ENCODE measurements at places on chromosomes 5 and 9.

- DNase-seq: no peak
Measured at GRCh38 chr9:127614961-127615360, 2.9 kb downstream of the STXBP1 start.

DNA sequence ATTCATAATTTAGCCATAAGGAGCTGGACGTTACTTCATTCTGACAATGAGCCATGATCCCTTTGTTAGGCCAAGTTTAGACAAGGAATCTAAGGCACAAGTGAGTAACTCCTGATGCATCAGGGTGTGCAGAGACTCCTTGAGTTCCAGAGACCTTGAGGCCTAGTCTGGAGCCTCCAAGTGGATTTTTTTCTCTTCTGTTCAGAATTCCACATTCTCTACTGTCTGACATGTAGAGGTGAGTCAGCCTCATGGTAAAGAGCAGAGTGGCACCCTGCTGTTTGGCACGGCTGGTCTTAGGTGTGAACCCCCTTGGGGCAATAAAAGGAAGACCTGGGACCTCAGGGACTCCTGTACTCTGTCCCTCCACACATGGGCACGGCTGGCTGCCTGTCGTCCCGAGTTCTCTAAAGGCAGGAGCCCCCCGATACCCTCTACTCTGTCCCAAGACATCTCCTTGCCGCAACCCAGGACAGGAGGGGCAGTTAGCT, 22.0 kb upstream of the TGFBI start:
- no peak for DNase-seq

DNA sequence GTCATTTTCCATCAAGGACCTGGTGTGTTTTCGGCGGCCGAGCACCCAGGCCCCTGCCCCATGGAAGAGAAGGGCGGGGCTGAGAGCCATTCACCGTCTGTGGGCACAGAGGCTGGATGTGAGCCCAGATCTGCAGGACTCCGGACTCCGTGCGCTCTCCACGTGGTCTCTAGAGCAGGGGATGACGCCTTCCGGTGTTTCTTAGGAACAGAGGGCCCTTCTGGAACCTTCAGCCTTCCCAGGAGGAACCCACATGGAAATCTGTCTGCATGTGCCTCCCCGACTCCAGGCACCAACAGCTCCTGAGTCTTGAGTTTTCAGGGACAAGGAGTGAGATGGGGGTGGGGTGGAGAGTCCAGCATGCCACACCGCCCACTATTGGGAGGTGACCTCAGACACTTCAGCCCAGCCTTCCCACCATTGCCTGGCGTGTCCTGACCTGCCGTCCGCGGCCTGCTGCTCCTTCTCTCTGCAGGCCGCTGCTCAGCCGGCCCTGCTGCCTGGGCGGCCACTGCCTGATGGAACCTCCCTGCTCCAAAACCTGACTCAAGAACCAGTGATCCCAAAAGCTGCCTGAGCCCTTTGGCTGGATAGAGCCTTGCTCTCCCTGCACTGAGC, 2.4 kb upstream of the RXRA start:
- no peak for DNase-seq

- DNase-seq: no peak
Measured at GRCh38 chr5:1173485-1174070, 27.8 kb upstream of the SLC6A19 start.

DNA sequence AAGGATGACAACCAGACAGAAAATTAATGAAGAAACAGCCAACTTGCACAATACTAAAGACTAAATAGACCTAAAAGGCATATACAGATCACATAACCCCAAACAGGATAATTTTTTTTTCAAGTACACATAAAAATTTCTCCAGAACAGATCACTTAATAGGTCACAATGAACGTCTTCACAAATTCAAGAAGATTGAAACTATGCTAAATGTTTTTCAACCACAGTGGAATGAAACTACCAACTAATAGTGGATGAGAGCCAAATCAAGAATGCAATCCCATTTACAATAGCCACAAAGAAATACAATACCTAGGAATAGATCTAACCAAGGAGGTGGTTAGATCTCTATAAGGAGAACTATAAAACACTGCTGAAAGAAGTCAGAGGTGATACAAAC, 145.8 kb downstream of the TMEM232 start:
- no peak for DNase-seq

DNA sequence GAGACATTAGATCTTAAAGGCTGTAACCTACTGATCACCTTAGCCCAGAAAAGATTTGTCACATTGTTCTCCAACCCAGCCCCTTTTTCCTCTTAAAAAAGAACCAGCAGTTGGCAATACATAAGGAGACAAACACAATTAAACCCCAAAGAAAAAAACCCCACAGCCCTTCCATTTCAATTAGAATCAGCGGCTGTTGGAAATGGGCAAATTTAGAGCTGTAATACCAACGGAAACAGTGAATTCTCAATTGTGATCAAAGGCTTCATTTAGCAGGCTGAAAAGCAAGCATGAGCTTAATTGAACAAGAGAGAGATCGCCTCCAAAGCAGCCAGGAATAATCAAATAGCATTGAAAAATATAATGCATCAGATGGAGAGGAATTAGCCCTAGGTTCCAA, 153.6 kb downstream of the FAM114A2 start:
- DNase-seq: no peak

DNA sequence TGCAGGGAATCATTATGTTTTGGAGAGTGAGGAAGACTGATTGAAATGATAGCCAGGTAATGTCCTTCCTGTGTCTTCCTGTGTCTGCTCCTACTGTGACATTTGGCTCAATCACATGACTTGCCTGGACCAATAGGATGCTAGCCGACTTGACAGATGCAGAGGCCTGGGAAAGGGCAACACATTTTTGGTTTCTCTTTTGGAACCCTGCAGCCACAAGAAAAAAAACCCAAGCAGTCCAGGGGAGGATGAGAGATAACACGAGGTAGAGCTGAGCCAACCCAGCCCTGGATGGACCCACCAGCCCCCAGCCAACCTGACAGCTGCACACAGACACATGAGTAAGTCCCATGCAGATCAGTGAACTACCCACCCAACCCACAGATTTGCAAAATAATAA, 256.1 kb upstream of the SMARCA2 start:
- DNase-seq: no peak

DNA sequence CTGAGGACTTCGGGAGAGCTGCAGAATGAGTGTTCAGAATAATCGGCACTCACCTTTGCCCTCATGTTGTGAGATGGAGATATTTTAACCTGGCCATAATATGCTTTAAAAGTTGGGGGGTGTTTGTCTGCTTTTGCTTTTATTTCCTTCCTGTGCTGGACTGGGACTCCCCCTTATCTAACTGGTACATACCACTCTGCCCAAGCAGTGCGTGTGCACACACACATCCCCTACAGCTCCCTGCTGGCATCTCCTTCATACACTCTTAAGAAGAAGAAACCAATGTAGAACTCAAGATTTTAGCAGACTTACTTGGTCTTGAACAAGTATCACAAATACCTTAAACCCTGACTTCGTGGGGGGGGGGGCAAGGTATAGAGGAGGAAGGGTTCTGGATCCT, 146.2 kb upstream of the DMRT1 start:
- no peak for DNase-seq

- no peak for DNase-seq
Measured at GRCh38 chr9:21481470-21482056, 550 bp downstream of the IFNE start.

DNA sequence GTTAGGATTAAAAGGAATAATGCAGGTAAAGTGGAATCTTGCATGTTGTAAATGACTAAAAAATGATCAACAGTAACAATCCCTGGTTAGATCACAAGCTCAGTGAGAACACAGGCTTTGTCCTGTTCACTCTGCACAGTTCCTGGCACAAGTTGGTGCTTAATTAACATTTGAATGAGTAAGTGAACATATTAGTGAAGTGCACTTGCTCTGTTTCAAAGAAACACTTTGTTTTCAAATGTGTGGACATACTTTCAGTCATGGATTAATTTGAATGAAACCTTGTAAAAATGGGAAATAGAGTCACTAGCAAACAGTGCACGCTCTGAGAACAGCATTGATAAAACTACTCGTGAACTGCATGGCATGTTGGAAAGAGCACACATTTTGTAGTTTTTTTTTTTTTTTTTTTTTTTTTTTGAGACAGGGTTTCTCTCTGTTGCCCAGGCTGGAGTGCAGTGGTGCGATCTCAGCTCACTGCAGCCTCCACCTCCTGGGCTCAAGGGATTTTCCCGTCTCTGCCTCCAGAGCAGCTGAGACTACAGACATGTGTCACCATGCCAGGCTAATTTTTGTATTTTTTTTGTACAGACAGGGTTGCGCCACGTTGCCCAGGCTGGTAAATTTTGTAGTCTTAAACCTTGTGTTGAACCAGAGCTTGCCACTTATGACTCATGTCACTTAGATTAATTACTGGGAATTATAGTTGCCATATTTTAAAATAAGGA, 159.9 kb downstream of the LURAP1L start:
- DNase-seq: no peak

GRCh38 chr9:96186591-96187011, 115.4 kb downstream of the HSD17B3 start:
- DNase-seq: no peak

GRCh38 chr5:765948-766631, 18.4 kb downstream of the ZDHHC11B start:
- DNase-seq: no peak

- no peak for DNase-seq
Measured at GRCh38 chr5:1054799-1055775, 46.5 kb downstream of the NKD2 start.

DNA sequence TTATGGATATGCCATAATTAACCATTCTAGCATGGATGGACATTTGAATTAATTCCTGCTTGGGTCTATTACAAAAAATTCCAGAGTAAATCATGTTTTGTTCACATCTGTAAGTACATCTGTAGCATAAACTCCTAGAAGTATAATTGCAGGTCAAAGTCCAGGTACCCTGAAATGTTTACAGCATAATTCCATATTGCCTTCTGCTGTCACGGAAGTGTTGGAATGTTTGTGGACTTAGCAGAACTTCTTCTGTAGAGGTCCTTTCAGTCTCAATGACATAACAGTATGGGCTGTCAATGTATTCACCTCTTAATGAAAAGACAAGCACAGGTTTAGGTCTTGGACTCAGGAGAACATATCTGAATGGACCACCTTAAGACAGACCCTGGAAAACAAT, 1.8 kb downstream of the FAM240B start:
- DNase-seq: no peak

- DNase-seq: no peak
Measured at GRCh38 chr5:111422747-111423720, 89.3 kb downstream of the STARD4 start.

All from naive thymus-derived CD4-positive, alpha-beta T cell (primary cell).